Omental fat pad (tissue), 4 donors: ENCODE measurements at places on chromosomes 2 and 18. TPM values are rescaled to one million over a fixed set of nuclear protein-coding genes. Genes with fewer than 3 reads are reported as not detected.

Gene MALL
- total RNA-seq = 6.7 TPM

Gene ST8SIA5
- total RNA-seq = 0.50 TPM

Gene SERPINB7
- total RNA-seq = not detected

Gene FSIP2
- total RNA-seq = 0.25 TPM

Gene CHRNA1
- total RNA-seq = not detected

Gene SALL3
- total RNA-seq = not detected

- DNase-seq = no peak
These were observed 9.4 kb downstream of the CTIF start for GRCh38 chr18:48548011-48548771.

- DNase-seq = no peak
These were observed 455.4 kb upstream of the LRRTM4 start for GRCh38 chr2:77977471-77978063.

DNA sequence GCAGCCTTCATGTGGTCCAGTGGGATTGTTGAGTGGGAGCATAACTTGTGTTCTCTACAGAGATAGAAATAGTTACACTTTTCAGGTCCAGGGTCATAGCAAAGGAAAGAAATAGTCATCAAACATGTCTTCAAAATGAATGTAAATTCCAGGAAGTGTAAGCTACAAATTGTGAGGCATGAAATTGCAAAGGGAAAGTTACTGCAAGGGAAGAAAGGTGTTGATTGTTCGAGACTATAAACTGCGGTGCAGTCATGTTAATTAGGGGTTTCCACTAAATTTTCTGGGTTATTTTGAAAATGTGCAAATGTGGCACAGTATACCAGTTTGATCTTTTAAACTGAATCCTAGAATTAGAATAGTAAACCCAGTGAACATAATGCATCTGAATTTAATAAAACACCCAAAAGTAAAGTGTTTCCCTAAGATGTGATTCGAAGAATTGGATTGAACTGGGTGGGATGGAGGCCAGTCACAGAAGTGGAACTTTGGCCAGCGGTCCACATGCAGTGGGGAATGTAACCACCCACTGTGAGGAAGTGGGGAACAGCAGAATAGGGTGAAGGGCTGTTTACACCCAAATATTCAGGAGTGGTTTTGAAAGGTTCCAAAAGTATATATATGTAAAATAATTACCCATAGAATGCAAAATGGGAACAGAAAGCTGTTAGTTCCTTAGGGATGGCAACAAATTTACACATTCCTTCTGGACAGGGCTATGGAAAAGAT is 126.5 kb upstream of the CCDC68 start:
- DNase-seq = no peak

- DNase-seq = no peak
These were observed 136.4 kb downstream of the DYSF start for GRCh38 chr2:71589763-71590162.

DNA sequence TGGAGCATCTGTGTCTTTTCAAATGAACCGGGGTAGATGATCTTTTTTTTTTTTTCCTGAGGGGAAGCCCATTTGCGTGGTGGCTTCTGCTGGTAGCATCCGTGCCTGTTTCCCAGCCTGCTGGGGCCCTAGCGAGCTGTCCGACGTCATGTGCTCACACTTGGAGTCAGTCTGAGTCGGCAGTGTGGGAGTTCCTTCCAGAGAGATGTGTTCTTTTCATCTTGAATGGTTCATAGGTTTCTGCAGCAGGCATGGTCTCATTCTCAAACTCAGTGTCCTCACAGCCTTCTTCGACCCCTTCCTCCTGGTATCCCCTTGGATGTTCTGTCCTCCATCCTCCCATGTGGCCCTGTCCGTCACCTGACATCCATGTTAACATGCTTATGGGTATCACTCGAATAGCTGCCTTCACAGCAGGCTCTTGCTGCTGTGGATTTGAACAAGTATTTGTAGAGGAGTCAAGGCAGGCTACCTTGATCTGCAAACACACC is 51.0 kb downstream of the LDLRAD4 start:
- no peak for DNase-seq

- no peak for DNase-seq
These were observed 80.2 kb downstream of the TGOLN2 start for GRCh38 chr2:85247610-85248009.

- no peak for DNase-seq
These were observed 111.5 kb upstream of the SULT1C3 start for GRCh38 chr2:108128249-108128648.

GRCh38 chr2:69798290-69798908 is 31.1 kb upstream of the GMCL1 start:
- DNase-seq = no peak

- DNase-seq = no peak
These were observed 9.5 kb downstream of the SDC1 start for GRCh38 chr2:20215183-20216040.

DNA sequence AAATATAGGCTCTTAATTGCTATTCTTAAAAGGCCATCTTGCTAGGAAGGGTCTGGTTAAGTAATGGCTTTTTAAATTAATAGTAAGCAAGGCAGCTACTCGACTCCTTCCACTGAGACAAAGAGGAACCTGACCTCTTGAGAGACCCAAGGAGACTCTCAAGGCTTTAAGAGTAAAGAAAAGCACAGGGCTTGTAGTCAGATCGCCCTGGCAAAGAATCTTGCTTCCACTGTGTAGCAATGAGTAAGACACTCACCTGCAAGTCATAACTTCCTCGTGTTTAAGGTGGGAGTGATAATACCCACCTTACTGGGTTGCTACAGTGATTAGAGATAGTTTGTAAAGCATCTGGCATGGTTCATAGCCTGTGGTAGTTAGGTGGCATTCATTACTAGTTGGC is 274.5 kb downstream of the TSN start:
- DNase-seq = no peak
